PC-9 (cell line): ENCODE measurements at places on chromosomes 2 and 18.

GRCh38 chr2:55555977-55556376 lies 36.5 kb downstream of the CFAP36 start:
- peak overlapping the region; percentile 49 for H3K27ac ChIP-seq
- H3K4me3 ChIP-seq: no peak overlapping the region
- peaks cover 38% of the 10 kb centered on the region for H3K36me3 ChIP-seq
- no peak for DNase-seq
- peaks cover 19% of the 10 kb centered on the region for H3K4me1 ChIP-seq

GRCh38 chr2:10467401-10467800 lies 19.3 kb upstream of the ODC1 start:
- no peak for DNase-seq
- no peak overlapping the region for H3K27ac ChIP-seq
- H3K4me1 ChIP-seq: no peaks in the 10 kb centered on the region

GRCh38 chr18:23460285-23461273 lies 7.5 kb downstream of the RIOK3 start:
- H3K4me1 ChIP-seq: peaks cover 14% of the 10 kb centered on the region
- H3K27me3 ChIP-seq: no peaks in the 10 kb centered on the region
- no peak overlapping the region for H3K4me3 ChIP-seq
- no peak for DNase-seq
- peak overlapping the region; percentile 34 for H3K27ac ChIP-seq

DNA sequence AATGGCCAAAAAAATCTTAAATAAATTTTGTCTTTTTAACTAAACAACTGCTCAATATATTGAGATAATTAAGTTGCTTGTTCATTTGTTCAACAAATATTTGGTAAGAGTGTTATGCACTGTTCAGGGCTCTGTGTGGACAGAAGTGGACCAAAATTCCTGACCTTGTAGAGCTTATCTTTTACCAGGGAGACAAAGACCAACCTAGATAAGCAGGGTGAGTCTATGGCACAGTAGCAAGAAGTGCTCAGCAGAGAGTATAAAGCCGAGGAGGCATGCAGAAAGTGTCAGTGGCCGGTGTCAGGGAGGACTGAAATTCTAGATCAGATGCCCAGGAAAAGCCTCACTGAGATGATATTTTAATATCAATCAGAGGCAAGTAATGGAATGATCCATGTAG lies 2.6 kb downstream of the RAB27B start:
- no peak for DNase-seq
- no peaks in the 10 kb centered on the region for H3K27me3 ChIP-seq
- H3K27ac ChIP-seq: peak overlapping the region; percentile 90
- peaks cover 23% of the 10 kb centered on the region for H3K4me1 ChIP-seq
- peaks cover 22% of the 10 kb centered on the region for H3K36me3 ChIP-seq
- peak overlapping the region; percentile 95 for H3K4me3 ChIP-seq

DNA sequence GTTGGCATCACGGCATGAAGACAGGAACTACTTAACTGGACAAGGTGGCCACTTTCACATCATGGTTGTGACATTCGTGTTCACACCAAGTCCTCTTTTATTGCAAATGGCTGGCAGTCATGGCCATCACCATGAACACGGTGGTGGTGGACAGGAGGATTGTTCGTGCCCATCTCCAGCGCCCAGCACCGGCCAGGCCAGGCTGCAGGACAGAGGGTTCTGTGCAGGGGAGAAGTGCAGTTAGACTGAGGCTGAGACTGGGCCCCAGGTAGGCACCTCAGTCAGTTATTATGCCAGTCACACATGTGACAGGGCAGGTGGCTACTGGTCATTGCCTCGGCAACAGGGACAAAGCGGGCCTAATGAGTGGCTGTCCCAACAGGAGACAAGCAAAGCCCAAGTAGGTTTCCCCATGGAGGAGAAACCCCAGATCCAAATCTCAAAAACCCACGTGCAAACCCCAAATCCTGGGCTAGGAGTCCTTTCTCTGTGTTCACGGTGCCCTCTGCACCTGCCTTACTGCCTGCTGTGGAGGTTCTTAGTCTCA lies 468.1 kb upstream of the MYT1L start:
- peaks cover 70% of the 10 kb centered on the region for H3K27me3 ChIP-seq
- H3K4me1 ChIP-seq: no peaks in the 10 kb centered on the region
- no peak for DNase-seq
- no peaks in the 10 kb centered on the region for H3K36me3 ChIP-seq
- H3K27ac ChIP-seq: no peak overlapping the region

DNA sequence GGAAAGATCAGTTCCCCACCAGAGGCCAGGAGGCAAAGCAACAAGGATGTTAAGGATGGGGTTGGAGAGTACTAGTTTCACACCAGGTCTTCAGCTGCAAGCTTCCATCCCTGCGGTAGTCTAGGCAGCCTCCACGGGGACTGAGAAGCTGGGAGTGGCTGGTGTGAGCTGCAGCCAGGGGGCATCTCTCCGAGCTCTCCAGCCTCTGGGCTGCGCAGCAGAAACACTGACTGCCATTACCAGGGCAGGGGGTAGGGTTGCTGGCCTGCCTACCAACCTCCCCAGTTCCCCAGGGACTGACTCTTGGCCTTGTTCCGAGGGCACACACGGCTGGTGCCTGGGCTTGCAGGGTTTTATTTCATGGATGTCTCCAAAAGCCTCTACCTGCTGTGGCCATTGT lies 15.9 kb downstream of the GATA6 start:
- H3K36me3 ChIP-seq: 0 out of 2 replicates have a peak, but pooled peaks cover 6% of the 10 kb centered on the region
- no peak for DNase-seq
- H3K4me3 ChIP-seq: no peak overlapping the region
- H3K27ac ChIP-seq: no peak overlapping the region

DNA sequence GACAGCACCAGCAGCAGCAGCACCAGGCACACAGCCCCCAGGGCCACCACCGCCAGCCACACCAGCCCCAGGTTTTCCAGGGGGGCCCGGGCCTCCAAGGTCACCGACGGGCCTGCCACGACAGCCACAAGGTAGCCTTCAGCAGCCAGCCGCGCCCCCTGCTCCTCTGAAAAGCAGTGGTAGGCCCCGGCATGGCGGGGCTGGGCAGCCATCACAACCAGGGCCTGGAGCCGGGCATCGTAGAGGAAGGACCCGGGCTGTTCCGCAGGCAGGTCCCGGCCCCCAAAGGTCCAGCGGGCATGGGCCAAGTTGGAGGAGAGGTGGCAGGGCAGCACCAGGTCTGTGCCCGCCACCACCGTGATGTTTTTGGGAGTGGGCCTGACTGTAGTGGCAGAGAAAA lies 3.3 kb upstream of the ANKRD39 start:
- peaks cover 40% of the 10 kb centered on the region for H3K36me3 ChIP-seq
- no peak overlapping the region for H3K4me3 ChIP-seq
- peaks cover 10% of the 10 kb centered on the region for H3K4me1 ChIP-seq
- no peaks in the 10 kb centered on the region for H3K27me3 ChIP-seq

DNA sequence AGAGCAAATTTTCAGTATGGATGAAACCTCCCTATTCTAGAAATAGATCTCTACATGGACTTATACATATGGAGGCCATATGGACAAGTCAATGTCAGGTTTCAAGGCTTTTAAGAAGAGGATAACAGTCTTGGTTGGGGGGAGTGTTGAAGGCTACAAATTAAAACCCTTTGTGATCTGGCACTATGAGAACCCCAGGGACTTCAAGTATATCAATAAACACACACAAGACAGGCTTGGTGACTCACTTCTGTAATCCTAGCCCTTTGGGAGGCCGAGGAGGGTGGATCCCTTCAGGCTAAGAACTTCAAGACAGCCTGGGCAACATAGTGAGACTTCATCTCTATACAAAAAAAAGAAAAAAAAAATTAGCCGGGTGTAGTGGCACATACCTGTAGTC lies 127.2 kb upstream of the SP5 start:
- no peak overlapping the region for H3K4me3 ChIP-seq
- H3K27me3 ChIP-seq: no peaks in the 10 kb centered on the region
- H3K27ac ChIP-seq: no peak overlapping the region
- peak; percentile 57 for DNase-seq
- H3K4me1 ChIP-seq: peaks cover 10% of the 10 kb centered on the region

DNA sequence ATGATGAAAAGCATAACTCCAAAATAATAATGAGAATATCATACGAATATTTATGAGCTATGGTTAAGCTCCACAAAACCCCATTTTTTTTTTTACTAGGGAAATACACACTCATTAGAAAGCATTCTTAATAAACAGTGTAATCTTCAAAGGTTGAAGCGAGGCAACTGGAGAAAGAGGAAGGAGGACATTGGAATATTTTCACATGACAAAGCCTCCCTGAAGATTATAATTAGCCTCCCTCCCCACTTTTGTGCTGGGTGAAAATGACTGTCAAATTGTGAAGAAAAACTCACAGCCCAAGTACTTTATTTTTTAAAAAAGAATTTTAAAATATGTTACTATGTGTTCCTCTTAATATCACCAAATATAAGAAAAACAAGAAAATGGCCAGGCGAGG lies 64.1 kb upstream of the NFU1 start:
- no peaks in the 10 kb centered on the region for H3K4me1 ChIP-seq
- H3K36me3 ChIP-seq: peaks cover 15% of the 10 kb centered on the region; the same call in 1 of the 2 replicates
- no peaks in the 10 kb centered on the region for H3K27me3 ChIP-seq
- H3K27ac ChIP-seq: no peak overlapping the region
- no peak for DNase-seq

- no peak for DNase-seq
- H3K4me1 ChIP-seq: no peaks in the 10 kb centered on the region
- H3K27ac ChIP-seq: no peak overlapping the region
- H3K27me3 ChIP-seq: no peaks in the 10 kb centered on the region
- no peak overlapping the region for H3K4me3 ChIP-seq
These were observed 38.9 kb downstream of the RHBDD1 start for GRCh38 chr2:226874749-226875148.

- H3K4me3 ChIP-seq: no peak overlapping the region
- H3K4me1 ChIP-seq: peaks cover 19% of the 10 kb centered on the region
- H3K27ac ChIP-seq: no peak overlapping the region
- DNase-seq: no peak
- no peaks in the 10 kb centered on the region for H3K27me3 ChIP-seq
These were observed 4.8 kb downstream of the UGP2 start for GRCh38 chr2:63846487-63846886.

DNA sequence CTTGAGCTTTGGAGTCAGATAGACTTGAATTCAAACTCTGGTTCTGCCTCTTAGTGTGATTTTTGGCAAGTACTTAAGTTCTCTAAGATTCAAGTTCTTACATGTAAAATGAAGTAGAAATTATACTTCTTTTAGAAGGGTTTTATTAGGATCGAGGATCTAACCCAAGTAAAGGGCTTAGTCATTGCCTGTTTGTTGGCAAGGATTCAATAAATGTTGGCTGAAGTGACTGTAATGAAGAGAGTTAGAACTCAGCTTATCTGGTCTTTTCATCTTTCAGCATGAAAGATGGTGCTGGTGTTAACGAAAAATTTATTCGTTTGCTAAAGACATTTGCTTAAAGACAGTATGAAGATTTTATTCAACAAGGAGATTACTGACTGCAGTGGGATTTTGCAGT lies 315.9 kb upstream of the THUMPD2 start:
- H3K27me3 ChIP-seq: no peaks in the 10 kb centered on the region
- H3K36me3 ChIP-seq: no peaks in the 10 kb centered on the region
- no peak overlapping the region for H3K27ac ChIP-seq
- peaks cover 13% of the 10 kb centered on the region for H3K4me1 ChIP-seq
- no peak for DNase-seq

GRCh38 chr2:115386465-115386864 lies 944.0 kb downstream of the DPP10 start:
- no peak overlapping the region for H3K4me3 ChIP-seq
- H3K36me3 ChIP-seq: no peaks in the 10 kb centered on the region
- H3K27ac ChIP-seq: no peak overlapping the region
- H3K27me3 ChIP-seq: no peaks in the 10 kb centered on the region
- H3K4me1 ChIP-seq: no peaks in the 10 kb centered on the region
- no peak for DNase-seq

DNA sequence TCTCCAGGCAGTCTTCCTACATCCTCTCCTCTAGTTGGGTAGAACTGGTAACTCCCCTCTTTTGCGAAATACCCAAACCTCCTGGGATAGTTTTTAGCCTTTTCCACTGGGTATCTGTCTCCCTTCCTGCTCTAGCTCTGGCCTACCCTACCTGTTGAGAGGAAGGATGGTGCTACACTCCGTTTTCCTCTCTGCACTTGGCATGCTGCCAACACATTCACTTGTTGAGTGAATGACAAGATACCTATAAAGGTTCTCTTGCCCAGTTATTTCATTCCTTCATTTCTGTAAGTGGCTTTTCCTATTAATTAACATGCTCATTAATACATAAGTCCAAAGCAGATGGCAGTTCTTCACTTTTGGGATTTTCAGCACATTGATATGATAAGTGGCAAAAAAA lies 293.8 kb downstream of the CNTNAP5 start:
- H3K27me3 ChIP-seq: peaks cover 3% of the 10 kb centered on the region; the same call in 1 of the 2 replicates
- no peaks in the 10 kb centered on the region for H3K4me1 ChIP-seq
- H3K4me3 ChIP-seq: no peak overlapping the region

DNA sequence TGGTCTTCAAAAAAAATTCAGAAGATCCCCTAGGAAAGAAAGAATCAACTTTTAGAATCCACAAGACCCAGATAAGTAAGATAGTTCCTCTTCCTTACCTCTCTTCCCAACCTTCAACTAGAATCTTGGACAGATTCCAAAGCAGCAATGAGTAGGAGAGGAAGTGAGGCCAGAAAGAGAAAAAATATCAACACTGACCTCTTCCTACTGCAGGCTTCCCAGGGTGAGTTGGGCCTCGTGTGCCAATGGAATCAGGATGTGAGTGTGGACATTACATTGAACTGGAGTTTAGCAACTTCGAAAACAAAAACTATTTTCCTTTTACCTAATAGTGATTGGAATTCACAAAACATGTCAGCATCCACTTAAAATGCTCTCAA lies 102.5 kb upstream of the PIEZO2 start:
- no peak for DNase-seq
- H3K36me3 ChIP-seq: no peaks in the 10 kb centered on the region
- peaks cover 3% of the 10 kb centered on the region; the same call in 1 of the 2 replicates for H3K27me3 ChIP-seq
- no peak overlapping the region for H3K4me3 ChIP-seq
- no peaks in the 10 kb centered on the region for H3K4me1 ChIP-seq

GRCh38 chr18:48007955-48008701 lies 77.7 kb upstream of the SMAD2 start:
- DNase-seq: peak; percentile 55
- no peaks in the 10 kb centered on the region for H3K36me3 ChIP-seq
- no peak overlapping the region for H3K27ac ChIP-seq
- peaks cover 29% of the 10 kb centered on the region for H3K4me1 ChIP-seq
- no peaks in the 10 kb centered on the region for H3K27me3 ChIP-seq
- peak overlapping the region; percentile 97 for H3K4me3 ChIP-seq

DNA sequence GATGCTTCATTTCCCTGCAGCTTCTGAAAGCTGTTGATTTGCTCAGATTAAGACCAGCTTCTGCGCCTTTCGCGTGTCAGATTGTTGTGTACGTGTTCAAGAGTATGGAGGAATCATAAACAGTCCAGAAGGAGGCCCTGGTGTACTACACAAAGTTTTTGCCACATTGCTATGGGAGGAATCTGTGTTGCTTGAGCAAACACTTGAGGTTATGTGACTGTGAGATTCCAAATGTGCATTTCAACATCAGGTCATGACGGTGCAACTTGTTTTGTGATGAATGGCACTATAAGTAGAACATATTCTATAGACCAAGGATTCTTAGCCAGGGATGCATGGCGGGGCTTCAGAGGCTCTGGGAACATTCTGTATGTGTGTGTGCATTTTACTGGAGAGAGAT lies 35.0 kb downstream of the SRSF7 start:
- no peak overlapping the region for H3K4me3 ChIP-seq
- peak overlapping the region; percentile 73 for H3K27ac ChIP-seq
- H3K36me3 ChIP-seq: no peaks in the 10 kb centered on the region
- DNase-seq: peak; percentile 96
